ENCODE measurements at places on chromosomes 12 and 14.

GRCh38 chr14:105273062-105273461, 24.7 kb downstream of the BTBD6 start:
- no peak for DNase-seq

- DNase-seq = no peak
Measured at GRCh38 chr14:87045246-87045645, 947.7 kb downstream of the GALC start.

GRCh38 chr12:126617312-126617711, 1552.1 kb downstream of the AACS start:
- DNase-seq = no peak

- no peak for DNase-seq
Measured at GRCh38 chr12:68170726-68171125, 11.2 kb upstream of the IFNG start.

- DNase-seq = no peak
Measured at GRCh38 chr14:94170136-94170535, 4.0 kb upstream of the PPP4R4 start.

DNA sequence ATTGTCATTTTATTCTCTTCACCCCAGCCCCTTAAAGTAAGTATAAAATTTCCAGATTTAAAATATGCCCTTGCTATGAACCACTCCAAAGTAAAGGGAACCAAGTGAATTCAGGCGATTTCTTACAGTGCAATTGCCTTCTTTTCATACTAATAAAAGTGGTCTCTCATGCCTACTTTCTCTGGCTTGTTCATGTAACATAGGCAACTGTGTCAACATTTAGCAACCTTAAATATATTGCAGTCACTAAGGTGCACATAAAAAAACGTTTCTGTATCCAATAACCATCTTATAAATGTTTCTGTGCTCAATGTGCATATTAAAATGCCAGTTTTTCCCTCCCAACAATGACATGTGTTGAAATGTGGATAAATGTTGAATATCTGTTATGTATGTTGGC, 271.6 kb upstream of the DCN start:
- DNase-seq = no peak

GRCh38 chr14:71730471-71730870, 201.8 kb upstream of the RGS6 start:
- DNase-seq = no peak

DNA sequence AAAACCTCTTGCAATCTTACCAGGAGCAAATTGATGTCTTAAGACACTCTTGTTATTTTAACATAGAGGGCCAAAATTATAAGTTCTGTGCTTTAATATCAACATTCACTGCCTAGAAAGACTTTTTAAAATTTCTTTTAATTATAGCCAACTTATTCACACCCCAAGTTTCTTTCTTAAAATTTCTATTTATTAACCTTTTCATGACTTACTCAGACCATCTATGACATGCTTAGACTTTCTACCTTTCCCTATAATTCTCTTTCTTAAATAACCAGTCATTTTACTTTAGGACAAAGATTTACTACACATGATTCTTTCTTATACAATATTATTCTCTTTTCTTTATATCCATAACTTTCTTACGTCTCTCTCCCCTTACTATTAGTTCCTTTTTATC, 220.4 kb downstream of the NUBPL start:
- no peak for DNase-seq

DNA sequence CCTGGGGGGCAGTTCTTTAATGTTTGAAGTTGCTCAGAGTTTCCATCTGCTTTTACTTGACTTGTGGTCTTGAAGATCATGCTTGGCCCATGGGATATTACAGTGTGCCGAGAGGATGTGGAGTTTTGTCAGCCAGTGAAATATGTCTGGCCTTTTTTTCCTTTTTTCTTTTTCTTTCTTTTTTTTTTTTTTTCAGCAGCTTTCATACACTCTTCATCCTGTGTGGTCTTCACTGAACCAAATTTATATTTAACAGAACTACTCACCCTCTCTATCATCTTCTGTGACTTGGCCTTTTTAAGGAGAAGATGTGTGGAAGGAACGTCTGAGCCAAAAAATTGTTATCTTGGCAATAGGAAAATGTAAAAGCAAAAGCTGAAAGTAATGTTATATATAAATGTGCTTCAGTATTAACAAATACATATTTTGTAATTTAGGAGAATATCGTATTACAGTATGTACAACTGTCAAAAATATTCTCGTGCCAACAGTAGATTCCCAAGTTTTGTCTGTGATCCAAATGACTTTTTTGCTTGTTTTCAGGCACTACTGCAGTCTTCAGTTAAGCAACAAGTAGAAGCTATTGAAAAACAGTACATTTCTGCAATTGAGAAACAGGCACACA, 200.6 kb downstream of the CCDC91 start:
- DNase-seq = peak; percentile 13

DNA sequence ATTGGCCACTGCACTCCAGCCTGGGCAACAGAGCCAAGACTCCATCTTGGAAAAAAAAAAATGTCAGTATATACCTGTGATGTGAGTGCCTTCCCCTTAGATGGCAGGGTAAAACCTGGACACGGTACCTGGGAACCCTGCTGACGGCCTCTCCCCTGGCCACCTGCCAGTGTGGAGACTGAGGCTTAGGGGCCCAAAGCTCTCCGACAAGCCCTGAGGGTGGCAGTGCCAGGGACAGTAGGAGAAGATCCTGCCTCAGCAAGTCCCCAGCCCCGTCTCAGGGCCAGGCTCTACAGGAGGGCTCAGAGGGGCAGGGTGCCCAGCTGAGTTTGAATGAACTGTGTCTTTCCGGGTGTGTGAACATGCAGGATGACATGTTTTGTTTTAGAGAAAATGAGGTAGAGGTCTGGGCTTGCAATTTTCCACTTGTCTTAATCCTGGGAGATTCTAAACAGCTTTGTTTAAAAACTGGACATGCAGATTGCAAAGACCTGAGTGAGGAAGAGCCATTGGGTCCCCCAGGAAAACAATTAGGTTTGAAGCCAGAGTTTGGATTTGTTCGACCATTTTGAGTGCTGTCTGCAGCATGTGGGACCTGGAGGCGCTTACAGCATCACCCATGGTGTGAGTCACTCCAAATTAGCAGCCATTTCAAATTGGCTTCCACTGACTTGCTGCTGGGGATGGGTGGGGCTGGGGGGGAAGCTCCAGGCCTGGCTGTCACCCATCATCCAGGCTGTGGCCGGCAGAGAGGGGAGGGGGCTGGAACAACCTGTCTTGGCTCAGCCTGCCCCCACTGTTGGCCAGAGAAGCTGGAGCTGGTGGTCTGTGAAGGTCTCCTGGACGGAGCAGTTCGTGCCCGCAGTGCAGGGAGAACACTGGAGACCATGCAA, 10.8 kb downstream of the TSPAN9 start:
- no peak for DNase-seq

- no peak for DNase-seq
Measured at GRCh38 chr12:110015132-110015531, 15.9 kb downstream of the ANKRD13A start.

- DNase-seq = no peak
Measured at GRCh38 chr14:103362780-103363179, 22.4 kb upstream of the MARK3 start.

DNA sequence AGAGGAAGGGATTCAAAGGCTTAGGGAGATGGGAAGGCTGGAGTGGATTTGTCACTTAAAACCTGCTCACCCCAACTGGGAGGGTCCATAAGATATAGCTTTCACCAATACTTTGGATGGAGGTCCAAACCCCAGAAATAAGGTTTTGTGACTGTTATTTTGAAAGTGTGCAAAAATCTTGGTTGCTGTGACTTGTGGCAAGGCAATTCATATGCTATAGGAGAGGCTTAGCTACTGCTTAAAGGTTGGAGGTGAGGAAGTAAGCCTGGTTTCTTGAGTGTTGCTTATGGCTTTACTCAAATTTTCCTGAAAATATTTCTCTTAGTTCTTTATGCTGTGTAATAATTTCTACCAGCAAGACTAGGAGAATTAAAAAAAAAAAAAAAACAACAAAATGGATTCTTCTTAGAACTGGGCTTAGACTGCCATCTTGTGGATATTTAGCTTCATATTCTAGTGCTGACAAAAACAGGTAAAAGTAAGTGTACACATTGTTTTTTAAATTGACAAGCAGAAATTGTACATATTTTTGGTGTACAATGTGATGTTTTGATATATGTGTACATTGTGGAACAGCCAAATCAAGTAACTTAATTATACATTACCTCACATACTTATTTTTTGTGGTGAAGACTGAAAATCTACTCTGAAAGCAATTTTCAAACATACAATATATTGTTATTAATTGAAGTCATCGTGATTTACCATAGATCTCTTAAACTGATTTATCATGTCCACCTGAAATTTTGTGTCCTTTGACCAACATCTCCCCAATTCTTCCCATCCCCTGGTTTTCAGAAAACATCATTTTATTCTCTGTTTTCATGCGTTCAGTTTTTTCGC, 23.0 kb downstream of the PDE6H start:
- DNase-seq = peak; percentile 21

- DNase-seq = no peak
Measured at GRCh38 chr12:6264402-6265037, 46.0 kb upstream of the PLEKHG6 start.

DNA sequence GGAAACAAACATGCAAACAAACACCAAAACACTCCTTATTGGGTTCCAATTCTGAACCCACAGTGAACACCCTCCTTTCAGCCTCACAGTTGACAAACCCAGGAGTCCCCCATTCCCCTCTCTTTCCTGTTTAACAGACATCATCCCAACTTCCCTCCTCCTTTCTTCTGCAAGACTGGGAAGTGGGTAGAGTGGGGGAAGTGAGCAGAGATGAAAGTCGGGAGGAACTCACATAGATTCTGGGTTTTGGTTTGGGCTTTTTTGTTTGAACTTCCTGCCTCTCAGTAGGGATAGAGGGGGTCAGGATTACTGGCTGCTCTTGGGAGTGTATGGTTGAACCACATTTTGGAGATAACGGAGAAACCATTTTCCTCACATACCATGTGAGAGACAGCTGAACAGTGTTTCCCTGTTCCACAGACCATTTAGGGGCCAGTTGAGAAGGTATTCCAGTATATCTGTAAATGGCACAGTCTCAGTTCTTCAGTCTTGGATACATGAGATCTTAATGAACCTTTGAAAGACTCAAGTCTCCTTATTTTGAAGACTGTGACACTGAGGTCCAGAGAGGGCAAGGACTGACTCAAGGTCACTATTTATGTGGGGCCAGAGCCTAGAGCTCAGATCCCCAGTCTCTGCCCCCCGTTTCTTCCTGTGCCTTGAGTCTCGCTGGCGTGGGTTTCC, 3.9 kb upstream of the GPR84 start:
- DNase-seq = no peak

GRCh38 chr12:2295941-2296461, 243.2 kb downstream of the CACNA1C start:
- DNase-seq = peak; percentile 61

GRCh38 chr12:96883571-96883970, 23.5 kb upstream of the NEDD1 start:
- DNase-seq = no peak

- no peak for DNase-seq
Measured at GRCh38 chr12:94988471-94988870, 15.0 kb downstream of the NDUFA12 start.

DNA sequence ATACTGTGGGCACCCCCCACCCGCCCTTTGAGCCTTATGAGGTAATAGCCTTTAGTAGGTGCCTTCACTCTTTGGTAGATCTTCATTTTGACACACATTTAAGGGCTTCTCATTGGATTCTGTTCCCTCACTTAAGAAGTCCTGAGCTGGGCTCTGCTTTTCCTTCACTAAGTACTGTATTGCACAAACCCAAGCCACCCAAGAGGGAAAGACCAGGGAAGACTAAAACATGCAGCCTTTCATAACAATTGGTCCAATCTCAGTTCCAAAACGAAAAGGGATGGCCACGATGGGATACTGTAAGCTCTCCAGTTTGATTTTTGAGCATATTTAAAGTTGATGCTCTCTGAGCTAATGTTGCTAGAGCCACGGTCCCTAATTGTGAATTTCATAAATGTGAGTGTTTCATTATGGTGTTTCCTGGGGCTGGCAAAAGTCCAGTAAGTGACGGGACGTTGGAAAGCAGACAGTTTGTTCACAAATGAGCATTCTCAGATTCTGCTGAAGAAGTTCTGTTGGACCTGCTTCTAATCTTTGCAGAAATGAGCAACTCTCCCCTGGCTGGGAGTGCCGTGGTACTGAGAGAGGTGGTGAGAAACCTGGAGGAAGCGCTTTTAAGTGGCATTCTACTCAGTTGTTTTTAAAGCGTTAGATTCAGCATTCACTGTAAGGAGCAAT, 9.4 kb downstream of the SSPN start:
- no peak for DNase-seq

- no peak for DNase-seq
Measured at GRCh38 chr12:618605-619004, 44.6 kb downstream of the NINJ2 start.

DNA sequence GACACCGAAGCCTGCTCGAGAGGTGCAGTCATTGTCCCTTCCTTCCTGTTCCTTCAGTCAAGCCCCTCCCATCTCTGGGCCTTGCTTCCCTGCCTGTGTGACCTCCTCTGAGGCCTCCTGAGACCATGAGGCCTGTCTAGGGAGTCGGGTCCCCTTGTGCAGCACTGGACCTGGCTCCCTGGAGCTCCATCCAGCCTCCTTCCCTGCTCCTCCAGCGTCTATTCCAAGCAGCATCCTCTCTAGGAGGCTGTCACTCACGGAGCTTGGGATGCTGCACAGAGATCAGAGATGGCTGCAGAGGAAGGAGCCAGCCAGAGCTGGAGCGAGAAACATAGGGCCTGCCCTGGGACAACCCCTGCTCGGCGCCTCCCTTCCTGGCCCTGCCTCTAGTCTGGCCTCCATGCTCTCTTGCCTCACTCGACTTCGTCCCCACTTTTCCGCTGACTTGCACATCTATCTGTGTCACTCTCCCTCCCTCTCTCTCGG, 142.7 kb downstream of the BCL11B start:
- DNase-seq = no peak

- DNase-seq = no peak
Measured at GRCh38 chr14:92930737-92931602, 8.0 kb downstream of the CHGA start.

DNA sequence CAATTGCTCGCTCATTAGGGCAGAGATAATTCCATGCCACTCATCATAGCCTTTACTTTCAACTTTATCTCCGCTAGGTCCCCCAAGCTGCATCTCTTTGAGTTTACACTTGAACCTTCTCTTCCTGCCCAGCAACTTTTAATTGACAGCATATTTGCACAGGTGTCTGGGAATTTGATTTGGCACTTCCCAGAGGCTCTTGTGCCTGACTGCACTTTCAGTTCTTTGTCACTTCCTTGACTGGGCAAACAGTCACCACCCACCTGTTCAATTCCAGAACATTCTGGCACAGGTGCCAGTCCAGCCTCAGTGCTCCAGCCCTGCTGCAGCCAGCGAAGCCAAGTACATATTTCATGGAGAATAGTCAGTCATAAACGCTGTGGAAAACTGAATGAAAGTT, 110.1 kb upstream of the LRIG3 start:
- DNase-seq = no peak

DNA sequence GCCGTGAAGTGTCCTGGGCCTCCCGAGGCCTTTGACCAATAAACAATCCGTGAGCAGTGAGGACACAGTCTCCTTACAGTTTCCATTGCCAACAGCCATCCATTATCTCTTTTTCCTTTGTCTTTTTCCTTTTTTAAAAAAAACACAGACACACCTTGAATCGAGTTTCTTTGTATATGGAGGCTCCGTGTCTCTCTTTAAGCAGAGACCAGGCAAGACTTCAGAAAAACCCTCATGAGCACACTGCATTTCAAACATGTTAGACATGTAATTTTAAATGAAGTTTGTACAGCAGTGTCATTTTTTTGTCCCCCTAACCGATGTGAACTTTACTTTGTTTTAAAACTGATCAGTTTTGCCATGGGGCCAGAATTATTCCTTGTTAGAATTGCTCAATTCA, 111.1 kb downstream of the SPTSSA start:
- no peak for DNase-seq

GRCh38 chr12:17992002-17992656, 97.9 kb downstream of the RERGL start:
- DNase-seq = no peak

GRCh38 chr14:58815161-58815701, 177.5 kb downstream of the DACT1 start:
- no peak for DNase-seq
